Epithelial cell of umbilical artery (primary cell): ENCODE measurements at places on chromosomes 3 and 15. TPM values are rescaled to one million over a fixed set of nuclear protein-coding genes. Genes with fewer than 3 reads are reported as not detected.

The CCDC33 gene
- total RNA-seq = not detected in 2 replicates

The TARS3 gene
- 7.8 and 8.2 TPM in 2 replicates for total RNA-seq

The SHC4 gene
- 0.15 and 0.65 TPM in 2 replicates for total RNA-seq

The VWA5B2 gene
- not detected in 2 replicates for total RNA-seq

The CFAP20DC gene
- 1.7 and 1.9 TPM in 2 replicates for total RNA-seq

The ZBBX gene
- under 0.01 TPM in 1 of 2 replicates, not detected in the other for total RNA-seq

The NLGN1 gene
- total RNA-seq = 11.7 and 25.5 TPM in 2 replicates

The LRRN1 gene
- total RNA-seq = not detected in 2 replicates

The DPPA2 gene
- total RNA-seq = not detected in 2 replicates

The ZNF35 gene
- total RNA-seq = 15.8 and 21.4 TPM in 2 replicates

The TTC21A gene
- 2.6 and 3.2 TPM in 2 replicates for total RNA-seq

The PCSK6 gene
- 0.32 TPM in 1 of 2 replicates, not detected in the other for total RNA-seq

The PTX3 gene
- 416 and 925 TPM in 2 replicates for total RNA-seq

The CLRN1 gene
- total RNA-seq = not detected in 2 replicates

The TRPM1 gene
- total RNA-seq = under 0.01 TPM in 1 of 2 replicates, not detected in the other

The ACOX2 gene
- total RNA-seq = 1.3 and 1.7 TPM in 2 replicates

The C3orf62 gene
- 0.65 and 1.4 TPM in 2 replicates for total RNA-seq

The ZKSCAN7 gene
- total RNA-seq = 0.97 and 1.1 TPM in 2 replicates

The LYZL4 gene
- total RNA-seq = not detected in 2 replicates

The CHAC1 gene
- total RNA-seq = 8.1 and 15.2 TPM in 2 replicates

The GCSAM gene
- total RNA-seq = not detected in 2 replicates

The CHRM5 gene
- not detected in 2 replicates for total RNA-seq

The NR1I2 gene
- 0.15 TPM in 1 of 2 replicates, not detected in the other for total RNA-seq

The OR5K2 gene
- not detected in 2 replicates for total RNA-seq

The TMEM212 gene
- total RNA-seq = under 0.01 TPM in 1 of 2 replicates, not detected in the other

The CHL1 gene
- total RNA-seq = not detected in 2 replicates

The PLA2G4D gene
- total RNA-seq = not detected in 2 replicates

The GABRR3 gene
- total RNA-seq = not detected in 2 replicates

The WDR93 gene
- not detected in 2 replicates for total RNA-seq

The NR2E3 gene
- 0.15 and 0.32 TPM in 2 replicates for total RNA-seq
